ENCODE measurements at places on chromosomes 2 and 18. TPM values are rescaled to one million over a fixed set of nuclear protein-coding genes. Genes with fewer than 3 reads are reported as not detected.

The DSG4 gene
- not detected for total RNA-seq

The CCDC150 gene
- total RNA-seq: 3.5 TPM

The MAP3K19 gene
- not detected for total RNA-seq

The CD207 gene
- total RNA-seq: not detected

DNA sequence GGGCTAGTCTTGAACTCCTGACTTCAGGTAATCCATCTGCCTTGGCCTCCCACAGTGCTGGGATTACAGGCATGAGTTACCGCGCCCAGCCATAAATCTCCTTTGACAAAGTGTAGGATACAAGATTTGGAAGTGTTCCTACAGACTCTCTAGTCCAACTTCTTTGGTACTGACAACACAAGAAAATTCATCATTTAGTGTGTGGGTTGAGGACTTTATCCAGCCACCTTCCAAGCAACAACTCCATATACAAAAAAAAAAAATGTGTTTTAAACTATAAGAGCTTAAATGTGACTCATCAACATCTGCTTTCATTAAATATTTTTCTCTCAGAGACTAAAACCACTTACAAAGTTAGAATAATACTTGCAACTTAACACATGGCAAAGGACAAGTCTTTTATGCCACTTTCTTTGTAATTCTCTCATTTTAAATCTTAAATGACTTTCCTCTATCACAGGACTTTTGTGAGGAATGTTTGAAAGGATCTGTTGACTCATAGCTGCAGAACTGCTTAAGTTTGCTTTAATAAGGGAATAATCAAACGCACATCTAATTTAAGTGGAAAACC, 46.2 kb upstream of the ITGAV start:
- no peak overlapping the region for H3K4me3 ChIP-seq
- H3K36me3 ChIP-seq: no peaks in the 10 kb centered on the region
- DNase-seq: no peak
- H3K27me3 ChIP-seq: no peaks in the 10 kb centered on the region

GRCh38 chr18:12438257-12438656, 30.5 kb downstream of the PRELID3A start:
- DNase-seq: no peak
- H3K27me3 ChIP-seq: no peaks in the 10 kb centered on the region
- no peak overlapping the region for H3K27ac ChIP-seq
- no peak overlapping the region for H3K4me3 ChIP-seq
- H3K4me1 ChIP-seq: no peaks in the 10 kb centered on the region

GRCh38 chr2:128791985-128792320, 473.3 kb upstream of the HS6ST1 start:
- no peak overlapping the region for H3K27ac ChIP-seq
- H3K4me1 ChIP-seq: no peaks in the 10 kb centered on the region

DNA sequence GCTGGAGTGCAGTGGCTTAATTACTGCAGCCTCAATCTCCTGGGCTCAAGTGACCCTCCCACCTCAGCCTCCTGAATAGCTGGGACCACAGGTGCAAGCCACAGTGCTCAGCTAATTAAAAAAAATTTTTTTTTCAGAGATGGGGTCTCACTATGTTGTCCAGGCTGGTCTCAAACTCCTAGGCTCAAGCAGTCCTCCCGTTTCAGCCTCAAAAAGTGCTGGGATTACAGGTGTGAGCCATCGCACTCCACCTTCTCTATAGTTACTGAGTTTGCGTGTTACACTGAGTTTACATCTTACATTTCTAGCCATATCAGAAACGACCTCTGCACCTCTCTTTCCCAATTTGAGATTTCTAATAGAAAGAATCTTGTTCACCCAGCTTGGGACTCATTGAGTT, 53.6 kb upstream of the EML4 start:
- H3K4me1 ChIP-seq: peaks cover 17% of the 10 kb centered on the region
- H3K4me3 ChIP-seq: no peak overlapping the region
- H3K27ac ChIP-seq: no peak overlapping the region
- H3K36me3 ChIP-seq: no peaks in the 10 kb centered on the region

DNA sequence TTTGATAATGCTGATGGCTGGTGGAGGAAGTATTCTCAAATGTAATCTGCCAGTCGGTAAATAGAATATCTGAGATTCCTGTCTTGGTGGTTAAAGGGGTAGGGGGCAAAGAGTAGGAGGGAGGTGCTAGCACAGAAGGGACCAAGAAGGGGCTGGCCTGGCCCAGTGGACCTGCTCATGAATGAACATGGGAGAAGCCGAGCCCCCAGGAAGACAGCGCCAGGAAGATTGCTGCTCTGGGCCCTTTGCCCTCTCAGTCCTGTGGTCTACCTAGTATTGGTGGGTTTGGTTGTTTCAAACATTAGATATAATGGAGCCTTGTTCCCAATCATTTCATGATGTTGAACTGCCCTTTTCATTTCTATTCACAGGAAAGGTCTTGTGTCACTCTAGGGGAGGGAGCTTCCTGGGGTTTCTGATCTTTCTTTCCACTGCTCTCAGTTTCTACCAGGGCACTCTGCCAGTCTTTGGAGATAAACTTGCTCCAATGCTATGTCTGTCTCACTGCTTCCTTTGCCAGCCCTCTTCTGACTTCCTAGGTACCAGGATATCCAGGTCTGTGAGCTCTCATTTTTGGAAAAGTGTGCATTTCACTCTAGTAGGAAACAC, 5.3 kb upstream of the MOCOS start:
- H3K27ac ChIP-seq: no peak overlapping the region
- H3K36me3 ChIP-seq: peaks cover 12% of the 10 kb centered on the region
- H3K4me3 ChIP-seq: no peak overlapping the region
- no peaks in the 10 kb centered on the region for H3K27me3 ChIP-seq
- no peak for DNase-seq

DNA sequence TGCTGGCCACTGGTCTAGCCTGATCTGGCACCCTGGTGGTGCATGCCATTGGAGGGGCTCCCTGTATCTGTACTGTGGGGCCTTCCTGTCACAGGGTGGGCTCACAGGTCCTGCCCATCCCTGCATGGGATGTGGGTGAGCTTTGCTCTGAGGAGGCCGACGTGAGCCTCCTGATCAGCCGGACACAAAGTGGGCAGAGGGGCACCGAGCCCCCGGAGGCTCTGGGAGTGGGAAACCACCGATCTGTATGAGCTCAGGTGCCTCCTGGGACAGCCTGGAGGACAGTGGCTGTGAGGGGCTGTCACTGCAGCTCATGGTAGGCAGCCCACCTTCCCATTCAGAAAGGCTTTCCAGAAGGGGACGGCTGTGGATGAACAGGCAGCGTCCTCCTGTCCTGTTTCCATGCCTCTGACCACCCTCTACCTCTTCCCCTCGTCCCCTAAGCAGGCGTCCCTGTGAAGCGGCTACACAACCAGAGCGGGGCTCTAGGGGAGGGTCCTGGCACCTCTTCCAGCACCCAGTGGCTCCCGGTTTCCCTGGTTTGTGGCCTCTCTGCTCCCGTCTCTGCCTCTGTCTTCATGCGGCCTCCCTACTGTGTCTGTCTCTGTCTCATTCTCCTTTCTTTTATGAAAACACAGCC, 112.5 kb upstream of the OTOS start:
- peak overlapping the region; percentile 94 for H3K27ac ChIP-seq
- no peaks in the 10 kb centered on the region for H3K27me3 ChIP-seq
- no peaks in the 10 kb centered on the region for H3K36me3 ChIP-seq
- DNase-seq: no peak

- H3K4me1 ChIP-seq: no peaks in the 10 kb centered on the region
- no peak overlapping the region for H3K4me3 ChIP-seq
- no peak for DNase-seq
- H3K27ac ChIP-seq: no peak overlapping the region
- no peaks in the 10 kb centered on the region for H3K36me3 ChIP-seq
- no peaks in the 10 kb centered on the region for H3K27me3 ChIP-seq
Measured at GRCh38 chr18:35464831-35465279, 32.9 kb downstream of the INO80C start.

All from tibial nerve (tissue), 4 donors.